ENCODE measurements at places on chromosomes 11 and 22.
A peak's percentile ranks its signal among the peaks of the same experiment; 100 is the strongest.

- no peak for DNase-seq
These were observed 9.0 kb downstream of the TP53AIP1 start for GRCh38 chr11:128933481-128934178.

- peak; percentile 79 for DNase-seq
These were observed 29.6 kb downstream of the EHF start for GRCh38 chr11:34650528-34650927.

DNA sequence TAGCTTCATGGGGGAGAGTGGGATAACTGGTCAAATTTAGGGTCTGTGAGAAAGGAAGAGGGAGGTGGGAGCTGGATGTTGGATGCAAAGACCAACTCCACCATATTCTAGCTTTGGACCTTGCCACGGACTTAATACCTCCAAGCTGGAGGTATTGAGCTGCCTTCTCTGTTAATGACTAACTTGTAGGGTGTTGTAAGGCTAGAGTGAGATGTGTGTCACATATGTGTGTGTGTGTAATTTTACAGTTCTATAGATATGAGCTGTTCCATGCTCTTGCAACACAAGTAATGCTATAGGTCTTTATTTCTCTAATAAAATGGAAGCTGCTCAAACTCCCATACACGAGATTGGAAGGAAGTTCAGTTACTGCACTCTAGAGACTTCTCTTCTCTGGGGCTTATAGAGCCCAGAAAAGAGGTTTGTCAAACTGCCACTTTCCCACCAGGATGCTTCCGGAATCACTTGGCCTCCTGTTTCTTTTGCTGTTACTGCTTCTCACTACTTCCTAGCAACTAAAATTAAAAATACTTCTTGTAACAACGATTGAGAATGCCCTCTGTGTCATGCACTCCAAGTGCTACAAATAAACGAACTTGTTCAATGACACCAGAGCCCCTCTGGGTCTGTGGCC lies 16.0 kb upstream of the FJX1 start:
- DNase-seq, result no peak

DNA sequence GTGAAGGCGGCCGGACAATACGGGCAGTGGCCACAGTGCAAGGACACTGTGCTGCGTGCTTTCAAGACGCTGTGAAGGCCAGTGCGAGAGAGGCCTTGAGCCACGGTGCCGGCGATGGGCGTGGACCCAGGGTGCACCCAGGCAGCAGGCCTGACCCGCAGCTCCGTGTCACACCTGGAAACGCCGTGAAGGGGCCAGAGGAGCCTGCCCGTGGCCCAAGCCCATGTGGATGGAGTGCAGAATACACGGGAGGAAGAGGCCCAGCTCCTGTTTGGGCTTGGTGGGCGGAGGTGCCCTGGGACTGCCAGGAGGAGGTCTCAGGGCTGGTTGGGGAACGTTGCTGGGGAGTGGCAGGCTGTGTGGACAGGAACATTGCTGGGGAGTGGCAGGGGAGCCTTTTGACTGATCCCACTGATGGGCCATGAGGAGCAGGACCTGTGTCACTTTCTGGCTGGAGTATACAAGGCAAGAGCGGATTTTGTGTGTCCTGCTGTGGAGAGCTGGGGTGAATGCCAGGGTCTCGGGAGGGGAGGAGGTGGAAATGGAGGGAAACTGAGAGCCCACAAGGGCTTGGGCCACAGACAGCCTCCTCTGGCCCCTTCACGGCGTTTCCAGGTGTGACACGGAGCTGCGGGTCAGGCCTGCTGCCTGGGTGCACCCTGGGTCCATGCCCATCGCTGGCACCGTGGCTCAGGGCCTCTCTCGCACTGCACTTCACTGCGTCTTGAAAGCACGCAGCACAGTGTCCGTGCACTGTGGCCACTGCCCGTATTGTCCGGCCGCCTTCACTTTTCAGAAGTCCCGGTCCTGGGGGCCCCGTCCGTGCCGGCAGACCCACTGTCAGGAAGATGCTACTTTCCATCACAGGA lies 925.4 kb downstream of the BRD1 start:
- no peak for DNase-seq

- no peak for DNase-seq
These were observed 12.6 kb upstream of the COX8A start for GRCh38 chr11:63961608-63962412.

DNA sequence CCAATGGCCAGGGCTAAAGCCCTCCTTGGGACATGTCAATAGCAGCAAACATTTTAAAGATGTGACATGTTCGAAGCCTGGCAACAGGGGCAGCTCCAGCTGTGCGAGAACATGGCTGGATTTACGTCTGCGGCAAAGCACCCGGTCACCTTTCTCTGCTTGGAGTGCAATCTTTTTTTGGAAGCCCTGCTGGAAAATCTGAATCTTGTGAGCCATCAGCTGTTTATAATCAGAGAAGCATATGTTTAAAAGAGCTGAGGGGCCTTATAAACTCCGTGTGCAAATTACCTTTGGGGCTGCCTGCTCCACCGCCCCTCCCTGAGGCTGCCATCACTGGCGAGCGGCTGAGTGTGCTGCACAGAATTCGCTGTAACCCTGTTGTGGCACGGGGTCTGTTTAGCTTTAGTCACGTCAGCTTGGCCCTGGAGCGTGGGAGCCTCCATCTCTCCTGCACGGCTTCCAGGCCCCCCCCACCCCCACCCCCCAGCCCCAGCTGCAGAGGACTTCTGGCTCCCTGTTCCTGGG lies 9.0 kb upstream of the KCNQ1OT1 start:
- DNase-seq, result peak; percentile 29
